ENCODE measurements at places on chromosomes 16 and 17.

DNA sequence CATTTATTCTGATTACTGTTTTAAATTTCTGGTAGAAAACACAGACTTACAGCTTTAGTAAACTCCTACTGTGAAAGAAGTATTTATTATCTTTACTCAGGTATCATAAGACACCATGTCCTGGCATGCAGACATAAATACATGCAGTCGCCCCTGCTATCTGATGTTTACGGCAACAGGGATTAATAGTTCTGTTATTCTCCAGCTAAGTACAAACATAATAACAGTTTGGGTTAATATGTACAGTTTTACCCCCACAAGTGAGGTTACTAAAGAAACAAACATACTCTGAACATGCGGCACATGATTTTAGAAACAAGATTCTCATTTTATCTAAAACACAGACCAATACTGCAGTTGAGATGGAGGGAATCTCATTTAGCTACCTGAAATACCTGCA, 170.8 kb downstream of the ABCA8 start:
- DNase-seq = no peak

- peak; percentile 31 for DNase-seq
Measured at GRCh38 chr17:75240394-75241142, 20.8 kb downstream of the GGA3 start.

GRCh38 chr17:17727111-17727659, 45.9 kb downstream of the RAI1 start:
- DNase-seq = no peak

DNA sequence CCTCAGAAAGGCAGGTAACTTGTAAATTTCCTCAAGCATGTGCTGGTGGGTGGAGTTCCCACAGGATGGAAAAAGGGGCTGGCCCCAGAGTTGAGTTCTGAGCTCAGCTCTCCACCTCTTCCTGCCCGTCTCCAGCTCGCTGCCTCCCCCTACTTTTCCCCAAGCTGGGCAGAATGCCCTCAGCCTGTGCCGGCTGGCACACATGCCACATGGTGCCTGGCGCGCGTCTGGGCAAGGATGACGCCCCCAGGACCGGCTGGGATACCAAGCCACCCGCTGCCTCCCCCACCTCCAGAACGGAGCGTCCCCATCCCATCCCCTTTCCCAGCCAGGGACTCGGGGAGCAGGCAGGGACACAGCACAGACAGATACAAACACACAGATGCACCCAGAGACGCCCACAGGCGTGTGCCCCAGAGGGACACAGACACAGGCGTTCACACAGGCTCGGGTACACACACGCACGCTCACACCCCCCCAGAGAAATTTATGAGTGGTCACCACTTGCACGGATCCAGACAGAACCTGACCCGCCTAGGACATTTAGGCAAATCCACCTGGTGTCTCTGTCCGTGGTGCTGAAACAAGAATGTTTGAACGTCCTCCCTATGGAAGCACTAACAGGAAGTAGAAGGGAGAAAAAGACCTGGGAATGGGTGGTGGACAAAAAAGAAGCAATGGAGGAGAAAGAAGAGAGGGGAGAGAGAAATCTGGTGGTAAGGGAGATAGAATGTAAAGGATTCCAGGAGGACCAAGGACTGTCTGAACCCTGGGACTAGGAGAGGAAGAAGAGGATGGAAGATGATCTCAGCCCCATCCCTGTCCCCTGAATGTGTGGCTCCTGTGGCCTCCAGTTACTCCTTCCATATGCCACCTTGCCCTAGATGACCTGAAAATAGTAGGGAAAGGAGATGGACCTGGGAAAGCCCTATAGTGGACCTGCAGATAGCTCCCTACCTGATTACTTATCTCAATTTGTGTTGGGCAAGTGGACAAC, 15.5 kb downstream of the NEUROD2 start:
- no peak for DNase-seq

- no peak for DNase-seq
Measured at GRCh38 chr17:1783834-1784611, 22.2 kb downstream of the SERPINF1 start.
